ENCODE measurements at places on chromosomes 1 and 21. TPM values are rescaled to one million over a fixed set of nuclear protein-coding genes. Genes with fewer than 3 reads are reported as not detected.
A peak's percentile ranks its signal among the peaks of the same experiment; 100 is the strongest.

GRCh38 chr1:161069731-161070270 is at the start of gene ARHGAP30:
Gene ARHGAP30, minus strand, starts transcription at chr1:161069891. Its CDS starts 267 bp downstream, at chr1:161069624.
- no peak for DNase-seq

DNA sequence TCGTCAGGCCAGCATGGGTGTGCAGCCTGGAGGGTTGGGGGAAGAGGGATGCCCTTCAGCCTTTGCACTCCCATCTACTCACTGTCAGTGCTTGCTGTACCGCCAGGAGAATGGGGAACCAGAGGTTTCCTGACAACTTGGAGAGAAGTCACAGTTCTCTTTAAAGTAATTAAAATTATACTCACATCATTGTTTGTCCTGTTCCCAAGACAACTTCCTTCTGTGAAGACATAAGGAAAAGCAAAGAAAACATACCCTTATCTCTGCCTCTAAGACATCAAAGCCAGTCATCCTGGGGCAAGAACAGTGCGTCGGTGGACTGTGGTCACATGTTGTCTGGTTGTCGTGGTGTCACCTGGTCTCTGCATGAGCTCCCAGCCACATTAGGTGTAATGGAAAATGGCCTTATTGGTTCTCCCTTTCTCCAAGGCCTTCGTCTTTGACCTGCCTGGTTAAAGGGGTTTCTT is 17.6 kb downstream of the TRAF5 start:
- DNase-seq = peak; percentile 70

DNA sequence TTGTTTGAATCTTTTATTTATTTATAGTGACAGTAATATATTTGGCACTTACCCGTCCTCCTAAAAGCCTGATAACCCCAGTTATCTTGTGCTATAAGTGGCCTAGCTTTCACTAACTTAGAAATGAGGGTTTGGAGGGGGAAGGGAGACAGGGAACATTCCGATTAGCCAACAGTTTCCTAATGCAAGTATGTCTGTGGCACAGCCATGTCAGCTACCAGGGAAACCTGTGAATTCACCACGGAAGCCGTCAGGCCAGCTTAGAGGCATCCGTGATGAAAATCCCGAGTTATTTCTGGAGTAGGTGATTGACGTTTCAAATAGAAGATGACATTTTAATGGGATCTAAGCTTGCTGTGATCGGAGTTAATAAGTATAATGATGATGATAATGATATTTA is 39.4 kb upstream of the BCL10 start:
- no peak for DNase-seq

- DNase-seq = no peak
These were observed 1.5 kb downstream of the NBL1 start for GRCh38 chr1:19645411-19646251.

FASLG gene
- total RNA-seq = not detected

ITLN2 gene
- not detected for total RNA-seq

DNA sequence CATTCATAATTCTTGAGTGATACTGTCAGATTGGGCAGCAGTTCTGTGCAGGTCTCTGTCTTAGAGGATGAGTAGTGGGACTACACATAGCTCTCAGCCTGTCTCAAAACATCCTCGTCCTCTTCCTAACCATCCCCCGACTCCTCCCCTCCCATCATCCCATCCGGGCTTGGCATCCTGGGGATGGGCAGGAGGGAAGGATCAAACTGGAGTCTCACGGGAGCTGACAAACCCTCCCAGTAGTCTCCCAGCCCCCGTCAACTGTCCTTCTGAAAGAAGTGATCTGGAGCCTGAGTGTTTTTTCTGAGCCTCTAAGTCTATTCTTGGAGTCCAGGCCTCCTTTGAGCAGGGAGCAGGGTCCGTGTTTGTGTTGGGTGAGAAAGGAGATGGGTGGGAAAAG is 102.0 kb downstream of the PAX7 start:
- DNase-seq = no peak

SHISA4 gene
- 36.9 TPM for total RNA-seq

- DNase-seq = no peak
These were observed 14.0 kb upstream of the RAP1A start for GRCh38 chr1:111605576-111605975.

GRCh38 chr1:14613926-14614325 is 15.4 kb downstream of the KAZN start:
- DNase-seq = peak; percentile 11

GRCh38 chr1:37437087-37437486 is 37.3 kb upstream of the ZC3H12A start:
- DNase-seq = no peak

- DNase-seq = no peak
These were observed 29.6 kb upstream of the DIPK1A start for GRCh38 chr1:92990828-92991227.

PTCH2 gene
- total RNA-seq = not detected

GRCh38 chr1:221076391-221076811 is 197.2 kb downstream of the HLX start:
- no peak for DNase-seq

Data from Caki2 (cell line).